ENCODE measurements at places on chromosomes 16 and 17. TPM values are rescaled to one million over a fixed set of nuclear protein-coding genes. Genes with fewer than 3 reads are reported as not detected.

TBC1D3I gene
- polyA plus RNA-seq = 0.87 TPM

OTOP3 gene
- polyA plus RNA-seq = 0.05 TPM

C16orf92 gene
- polyA plus RNA-seq = not detected

NXN gene
- 25.7 TPM for polyA plus RNA-seq

CCDC40 gene
- polyA plus RNA-seq = 1.5 TPM

KREMEN2 gene
- polyA plus RNA-seq = 3.1 TPM

CEP20 gene
- 34.0 TPM for polyA plus RNA-seq

AMZ2 gene
- polyA plus RNA-seq = 112 TPM

ITGB4 gene
- 79.0 TPM for polyA plus RNA-seq

NPIPB6 gene
- polyA plus RNA-seq = 2.6 TPM

TPSAB1 gene
- 11.1 TPM for polyA plus RNA-seq

ABCC11 gene
- 0.23 TPM for polyA plus RNA-seq

TMIGD1 gene
- not detected for polyA plus RNA-seq

CDRT4 gene
- polyA plus RNA-seq = 25.4 TPM

TRPV2 gene
- 39.8 TPM for polyA plus RNA-seq

CLEC3A gene
- 0.21 TPM for polyA plus RNA-seq

RSKR gene
- polyA plus RNA-seq = 6.4 TPM

CD79B gene
- polyA plus RNA-seq = 34.1 TPM

HCRT gene
- polyA plus RNA-seq = 0.23 TPM

KRTAP2-2 gene
- not detected for polyA plus RNA-seq

KRTAP29-1 gene
- polyA plus RNA-seq = 0.23 TPM

VAT1L gene
- polyA plus RNA-seq = 0.34 TPM

SECTM1 gene
- 11.7 TPM for polyA plus RNA-seq

SMIM36 gene
- not detected for polyA plus RNA-seq

FAM171A2 gene
- 0.39 TPM for polyA plus RNA-seq

All from thymus (tissue), 14 donors.